Uterus (tissue), 4 donors: ENCODE measurements at places on chromosomes 5 and 9. TPM values are rescaled to one million over a fixed set of nuclear protein-coding genes. Genes with fewer than 3 reads are reported as not detected.
A peak's percentile ranks its signal among the peaks of the same experiment; 100 is the strongest.

The SLC36A2 gene
- total RNA-seq, result not detected

The POLR3G gene
- total RNA-seq, result 4.6 TPM

The BBLN gene
- 198 TPM for total RNA-seq

The RNF20 gene
- 27.4 TPM for total RNA-seq

The SUSD3 gene
- 13.8 TPM for total RNA-seq

The SAXO1 gene
- total RNA-seq, result 0.37 TPM

The PCDHGB2 gene
- 0.59 TPM for total RNA-seq

The PRDM9 gene
- 0.14 TPM for total RNA-seq

- H3K4me3 ChIP-seq, result peak overlapping the region; percentile 88
- DNase-seq, result peak; percentile 89
- H3K27ac ChIP-seq, result peak overlapping the region; percentile 91
- H3K4me1 ChIP-seq, result no peaks in the 10 kb centered on the region
Observed at GRCh38 chr9:95510709-95511615, 5.8 kb downstream of the PTCH1 start.

GRCh38 chr9:9002826-9003583 lies 1203.4 kb upstream of the DMAC1 start:
- DNase-seq, result no peak
- no peaks in the 10 kb centered on the region for H3K27me3 ChIP-seq
- H3K27ac ChIP-seq, result no peak overlapping the region
- H3K4me3 ChIP-seq, result no peak overlapping the region
- H3K4me1 ChIP-seq, result no peaks in the 10 kb centered on the region

GRCh38 chr5:142840575-142840974 lies 70.4 kb downstream of the ARHGAP26 start:
- H3K27ac ChIP-seq, result peak overlapping the region; percentile 78
- DNase-seq, result no peak
- no peaks in the 10 kb centered on the region for H3K27me3 ChIP-seq
- H3K4me1 ChIP-seq, result peaks cover 13% of the 10 kb centered on the region

DNA sequence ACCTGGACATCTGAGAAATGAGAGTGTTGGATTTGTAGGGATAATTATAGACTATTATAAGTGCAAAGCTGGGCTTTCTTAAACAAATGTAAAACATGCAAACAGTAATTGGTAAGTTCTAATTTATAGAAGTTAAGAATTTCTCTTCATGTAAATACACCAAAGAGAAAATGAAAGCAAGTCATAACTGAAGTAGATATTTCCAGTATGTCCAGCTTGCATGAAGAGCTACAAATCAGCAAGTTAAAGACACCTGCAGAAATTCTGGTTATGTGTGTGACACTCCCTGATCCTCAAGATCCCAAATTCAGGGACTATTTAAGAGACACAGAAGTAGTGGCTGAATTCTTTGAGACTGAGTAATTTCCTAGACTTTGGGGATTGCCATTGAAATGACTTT lies 308.9 kb downstream of the TLE4 start:
- H3K4me3 ChIP-seq, result no peak overlapping the region
- no peaks in the 10 kb centered on the region for H3K4me1 ChIP-seq
- H3K36me3 ChIP-seq, result no peaks in the 10 kb centered on the region

DNA sequence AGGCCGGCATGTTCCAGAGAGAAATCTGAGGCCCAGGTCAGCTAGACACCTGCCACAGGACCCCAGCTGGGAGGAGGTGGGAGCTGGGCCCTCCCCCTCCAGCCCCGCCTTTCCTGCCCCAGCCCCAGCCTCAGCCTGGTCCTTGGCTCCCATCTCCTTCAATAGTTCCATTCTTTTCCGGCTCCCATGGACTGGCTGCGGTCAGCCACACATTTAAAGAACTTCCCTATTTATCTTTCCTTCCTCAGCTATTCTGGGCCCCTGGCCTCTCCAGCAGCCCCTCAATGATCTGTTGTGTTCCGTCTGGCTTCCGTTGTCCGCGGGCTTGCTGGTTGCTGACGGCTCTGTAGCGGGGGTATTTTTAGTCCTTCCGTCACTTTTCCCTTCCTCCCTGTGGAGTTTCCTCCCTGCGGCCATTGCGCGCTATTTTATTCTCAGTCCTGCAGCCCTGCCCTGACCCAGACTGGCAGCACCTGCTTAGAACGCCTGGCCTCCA lies 73.8 kb downstream of the AMBP start:
- no peaks in the 10 kb centered on the region for H3K27me3 ChIP-seq
- H3K4me1 ChIP-seq, result no peaks in the 10 kb centered on the region
- DNase-seq, result no peak
- no peak overlapping the region for H3K27ac ChIP-seq
- no peaks in the 10 kb centered on the region for H3K36me3 ChIP-seq
- H3K4me3 ChIP-seq, result no peak overlapping the region

- no peak overlapping the region for H3K4me3 ChIP-seq
- peak overlapping the region; percentile 93 for H3K27ac ChIP-seq
- H3K36me3 ChIP-seq, result no peaks in the 10 kb centered on the region
- no peaks in the 10 kb centered on the region for H3K27me3 ChIP-seq
- peak; percentile 64 for DNase-seq
- H3K4me1 ChIP-seq, result peaks cover 27% of the 10 kb centered on the region
Observed at GRCh38 chr9:94922098-94922607, 195.7 kb downstream of the AOPEP start.

DNA sequence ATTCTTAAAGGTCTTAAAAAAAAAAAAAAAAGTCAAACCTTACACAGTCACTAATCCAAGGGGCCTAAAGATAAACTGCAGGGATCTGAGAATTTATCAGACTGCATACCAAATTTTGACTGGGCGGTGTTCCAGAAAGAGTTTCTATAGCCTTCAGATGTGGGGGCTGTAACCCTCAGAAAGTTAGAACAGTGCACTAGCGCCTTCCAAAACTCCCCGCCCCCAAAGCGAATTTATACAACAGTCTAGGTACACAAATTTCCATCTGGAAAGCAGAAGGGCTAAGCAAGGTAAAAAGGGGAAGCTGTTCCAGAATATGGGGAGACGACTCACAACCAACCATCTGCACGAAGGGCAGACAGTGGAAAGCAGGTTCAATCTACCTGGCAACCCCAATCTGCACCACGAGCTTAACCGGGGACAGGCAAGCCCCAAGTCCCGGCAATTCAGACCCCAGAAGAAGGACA lies 813 bp downstream of the ERMP1 start:
- peaks cover 9% of the 10 kb centered on the region for H3K4me1 ChIP-seq
- H3K36me3 ChIP-seq, result no peaks in the 10 kb centered on the region
- no peak for DNase-seq
- peak overlapping the region; percentile 85 for H3K27ac ChIP-seq

- no peak for DNase-seq
- H3K36me3 ChIP-seq, result no peaks in the 10 kb centered on the region
- no peak overlapping the region for H3K27ac ChIP-seq
- H3K27me3 ChIP-seq, result no peaks in the 10 kb centered on the region
- H3K4me3 ChIP-seq, result no peak overlapping the region
- no peaks in the 10 kb centered on the region for H3K4me1 ChIP-seq
Observed at GRCh38 chr5:151264113-151264512, 11.1 kb downstream of the GM2A start.

GRCh38 chr9:87119328-87119881 lies 172.1 kb upstream of the GAS1 start:
- H3K27me3 ChIP-seq, result no peaks in the 10 kb centered on the region
- peaks cover 19% of the 10 kb centered on the region for H3K4me1 ChIP-seq
- no peak for DNase-seq
- peak overlapping the region; percentile 87 for H3K27ac ChIP-seq
- no peak overlapping the region for H3K4me3 ChIP-seq
- no peaks in the 10 kb centered on the region for H3K36me3 ChIP-seq

DNA sequence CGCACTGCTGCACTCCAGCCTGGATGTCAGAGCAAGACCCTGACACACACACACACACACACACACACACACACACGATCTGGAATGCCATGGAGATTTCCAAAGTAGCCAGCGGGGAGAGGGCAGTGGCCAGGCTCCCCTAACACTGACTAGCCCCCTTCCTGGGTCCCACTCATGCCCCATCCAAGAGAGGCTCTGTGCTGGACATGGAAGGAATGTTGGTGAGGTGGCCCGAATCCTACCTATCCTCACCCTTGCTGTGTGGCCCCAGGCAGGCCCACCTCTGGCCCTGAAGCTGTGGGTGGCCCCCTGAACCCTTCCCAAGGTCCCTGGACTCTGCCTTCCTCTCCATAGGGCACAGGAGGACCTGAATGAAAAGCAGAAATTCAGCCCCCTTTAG lies 7.3 kb downstream of the BRD3 start:
- no peak overlapping the region for H3K4me3 ChIP-seq
- no peaks in the 10 kb centered on the region for H3K27me3 ChIP-seq
- H3K4me1 ChIP-seq, result peaks cover 19% of the 10 kb centered on the region
- no peak overlapping the region for H3K27ac ChIP-seq
- DNase-seq, result no peak

DNA sequence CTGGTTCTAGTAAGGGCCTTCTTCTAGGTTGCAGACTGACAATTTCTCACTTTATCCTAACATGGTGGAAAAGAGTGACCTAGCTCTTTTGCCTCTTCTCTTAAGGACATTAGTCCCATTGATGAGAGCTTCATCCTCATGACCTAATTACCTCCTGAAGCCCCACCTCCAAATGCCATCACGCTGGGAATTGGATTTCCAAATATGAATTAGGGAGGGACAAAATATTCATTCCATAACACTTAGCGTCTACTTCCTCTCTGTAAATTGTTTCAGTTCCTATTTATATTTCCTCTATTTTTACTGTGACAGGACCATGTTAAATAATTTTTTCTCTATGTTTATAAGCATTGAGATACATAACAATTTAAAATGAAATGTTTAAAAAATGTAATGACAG lies 408.8 kb downstream of the CDH10 start:
- H3K4me3 ChIP-seq, result no peak overlapping the region
- H3K27me3 ChIP-seq, result no peaks in the 10 kb centered on the region
- H3K36me3 ChIP-seq, result no peaks in the 10 kb centered on the region
- no peaks in the 10 kb centered on the region for H3K4me1 ChIP-seq
- no peak overlapping the region for H3K27ac ChIP-seq
- DNase-seq, result no peak

DNA sequence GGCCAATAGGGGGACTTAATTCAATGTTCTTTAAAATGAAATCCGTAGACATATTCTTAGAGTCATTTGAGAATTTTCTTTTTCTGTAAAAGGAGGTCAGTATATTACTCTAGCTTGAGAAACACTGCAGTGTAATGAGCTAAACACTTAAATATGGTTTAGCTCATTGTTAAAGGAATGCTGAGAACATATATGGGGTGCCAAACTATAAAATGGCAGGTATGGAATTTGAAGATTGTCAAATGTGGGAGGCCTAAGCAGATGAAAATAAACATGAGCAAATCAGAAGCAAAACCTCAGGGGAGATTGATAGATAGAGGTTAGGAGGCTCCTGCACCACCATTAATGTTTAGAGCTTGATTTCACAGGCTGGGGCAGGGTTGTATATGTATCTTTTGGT lies 57.9 kb downstream of the STX17 start:
- no peak for DNase-seq
- H3K36me3 ChIP-seq, result no peaks in the 10 kb centered on the region
- no peaks in the 10 kb centered on the region for H3K4me1 ChIP-seq
- no peak overlapping the region for H3K4me3 ChIP-seq
- H3K27ac ChIP-seq, result no peak overlapping the region

DNA sequence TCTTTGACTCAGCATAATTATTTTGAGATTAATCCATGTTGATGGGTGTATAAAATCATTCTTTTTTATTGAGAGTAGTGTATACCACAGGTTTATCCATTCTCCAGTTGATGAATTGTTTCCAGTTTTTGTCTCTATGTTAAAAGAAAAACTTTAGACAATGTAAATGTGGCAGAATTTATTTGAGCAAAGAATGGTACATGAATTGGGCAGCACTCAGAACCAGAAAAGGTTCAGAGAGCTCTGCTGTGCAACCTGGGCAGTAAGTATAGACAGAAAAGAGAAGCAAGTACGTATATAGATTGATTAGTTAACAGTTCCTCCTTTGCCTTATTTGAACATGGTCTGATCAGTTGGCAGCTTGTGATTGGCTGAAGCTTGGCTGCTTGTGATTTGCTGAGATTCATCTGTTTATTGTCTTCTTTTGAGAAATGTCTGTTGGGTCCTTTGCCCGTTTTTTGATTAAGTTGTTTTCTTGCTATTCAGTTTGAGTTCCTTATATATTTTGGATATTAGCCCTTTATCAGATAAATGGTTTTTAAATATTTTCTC lies 41.4 kb downstream of the CDC42SE2 start:
- no peak for DNase-seq
- H3K4me1 ChIP-seq, result no peaks in the 10 kb centered on the region
- H3K36me3 ChIP-seq, result no peaks in the 10 kb centered on the region
- H3K27ac ChIP-seq, result no peak overlapping the region

GRCh38 chr5:133756036-133756435 lies 143.7 kb upstream of the FSTL4 start:
- no peak overlapping the region for H3K4me3 ChIP-seq
- H3K4me1 ChIP-seq, result no peaks in the 10 kb centered on the region
- H3K27ac ChIP-seq, result no peak overlapping the region
- DNase-seq, result no peak

DNA sequence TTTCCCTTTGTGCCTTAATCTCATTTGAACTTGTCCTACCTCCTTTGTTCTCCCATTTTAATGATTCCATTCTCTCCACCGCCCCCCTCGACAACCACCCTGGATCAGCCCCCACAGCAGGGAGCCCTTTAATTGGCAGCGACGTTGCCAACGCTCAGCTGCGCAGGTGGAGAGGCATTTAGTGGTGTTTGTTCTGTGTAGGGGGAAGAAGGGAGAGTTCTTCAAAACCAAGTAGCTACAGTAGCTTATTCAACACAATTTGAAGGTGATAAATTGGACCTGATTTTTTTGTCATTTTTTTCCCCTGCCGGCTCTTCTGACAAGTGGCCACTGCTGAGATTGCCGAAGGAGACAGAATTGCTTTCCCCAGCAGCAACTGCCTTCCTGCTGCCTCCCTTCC lies 499.1 kb downstream of the CDK5RAP2 start:
- H3K4me3 ChIP-seq, result no peak overlapping the region
- DNase-seq, result no peak
- no peaks in the 10 kb centered on the region for H3K27me3 ChIP-seq
- H3K36me3 ChIP-seq, result no peaks in the 10 kb centered on the region

DNA sequence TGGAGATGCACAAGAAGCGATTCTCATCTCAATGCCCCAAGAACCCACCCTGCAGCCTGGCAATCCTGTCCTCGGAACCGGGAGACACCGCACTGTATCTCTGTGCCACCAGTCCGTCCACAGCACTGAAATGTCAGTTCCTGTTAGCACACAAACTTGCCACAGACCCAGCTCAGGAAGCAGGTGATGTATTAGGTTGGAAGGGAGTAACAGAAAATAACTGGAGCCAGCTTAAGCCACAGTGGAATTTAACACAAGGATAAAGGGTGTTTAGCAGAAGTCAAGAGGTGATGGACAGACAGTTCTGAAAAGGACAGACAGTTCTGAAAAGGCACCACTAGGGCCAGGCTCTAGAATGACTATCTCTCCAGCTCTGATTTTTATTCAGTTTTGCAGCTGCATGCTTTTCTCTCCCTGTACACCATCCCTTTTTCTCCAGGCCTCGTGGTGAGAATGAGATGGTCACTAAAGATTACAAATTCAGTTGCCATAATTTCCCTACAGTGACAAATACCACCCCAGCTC lies 114.4 kb downstream of the ANKRD18B start:
- no peak for DNase-seq
- no peak overlapping the region for H3K27ac ChIP-seq
- no peaks in the 10 kb centered on the region for H3K36me3 ChIP-seq
- H3K4me1 ChIP-seq, result no peaks in the 10 kb centered on the region
- no peaks in the 10 kb centered on the region for H3K27me3 ChIP-seq
